ENCODE measurements at places on chromosomes 7 and 10. TPM values are rescaled to one million over a fixed set of nuclear protein-coding genes. Genes with fewer than 3 reads are reported as not detected.

SAMD9L gene
- total RNA-seq = 109 TPM

GRCh38 chr7:32507414-32507813, 12.1 kb downstream of the AVL9 start:
- no peak overlapping the region for H3K4me3 ChIP-seq
- DNase-seq = no peak
- peaks cover 40% of the 10 kb centered on the region for H3K36me3 ChIP-seq
- peaks cover 29% of the 10 kb centered on the region for H3K4me1 ChIP-seq
- no peaks in the 10 kb centered on the region for H3K27me3 ChIP-seq

CREM gene
- 78.3 TPM for total RNA-seq

PTPRN2 gene
- total RNA-seq = 7.0 TPM

PNLIP gene
- total RNA-seq = not detected
